ENCODE measurements at places on chromosomes 2 and 18.
A peak's percentile ranks its signal among the peaks of the same experiment; 100 is the strongest.

GRCh38 chr18:3262234-3263131, 550 bp downstream of the MYL12B start:
- no peak for DNase-seq

- no peak for DNase-seq
Observed at GRCh38 chr2:118151831-118152230, 63.6 kb downstream of the INSIG2 start.

DNA sequence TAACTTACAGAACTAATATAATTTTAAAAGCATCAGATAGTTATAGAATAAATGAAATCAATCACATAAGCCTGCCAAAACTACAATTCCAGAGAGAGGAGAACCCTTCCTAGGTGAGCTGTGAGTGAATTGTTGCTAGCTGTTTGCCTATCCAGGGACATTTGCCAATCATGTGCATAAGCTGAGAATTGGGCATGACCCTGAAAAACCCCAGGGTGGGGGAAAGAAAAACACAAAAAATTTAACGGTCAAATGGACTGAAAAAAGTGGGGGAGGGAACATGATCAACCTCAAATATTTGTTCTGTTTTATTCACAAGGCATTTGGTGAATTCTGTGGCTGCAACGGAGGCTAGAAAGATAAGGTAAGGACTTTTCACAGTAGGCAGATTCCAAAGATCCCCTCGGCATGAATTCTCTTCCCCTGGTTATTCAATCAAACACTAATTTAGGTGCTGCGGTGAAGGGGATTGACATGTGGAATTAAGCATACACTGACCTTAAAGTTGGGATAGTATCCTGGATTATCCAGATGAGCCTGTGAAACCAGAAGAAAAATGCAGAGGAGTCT, 203.9 kb upstream of the RGPD4 start:
- DNase-seq: peak; percentile 7

- no peak for DNase-seq
Observed at GRCh38 chr2:43285987-43286386, 59.6 kb upstream of the ZFP36L2 start.

DNA sequence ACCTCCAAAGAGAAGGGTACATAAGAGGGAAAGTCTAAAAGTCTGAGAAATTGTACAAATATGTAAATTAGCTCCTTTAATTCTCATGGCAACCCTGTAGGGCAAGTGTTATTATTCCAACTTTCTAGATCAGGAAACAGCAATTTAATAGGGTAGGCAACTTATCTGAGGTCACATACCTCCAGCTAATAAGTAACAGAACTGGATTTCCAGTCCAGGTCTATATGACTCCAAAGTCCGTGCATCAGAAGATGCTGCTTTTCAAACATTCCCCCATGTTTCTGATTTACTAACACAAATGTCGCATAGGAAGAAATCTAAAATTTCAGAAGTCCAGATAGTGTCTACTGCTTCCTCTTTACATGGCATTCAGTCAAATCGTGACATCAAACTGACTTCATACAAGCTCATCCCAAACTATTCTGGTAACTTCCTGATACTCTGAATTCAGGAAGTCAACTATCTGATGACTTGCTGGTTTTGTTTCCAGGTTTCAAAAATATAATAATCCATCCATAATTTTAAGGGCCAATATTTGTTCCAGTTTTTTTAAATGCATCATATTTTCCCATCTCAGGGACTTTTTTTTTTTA, 419.3 kb upstream of the ACVR2A start:
- DNase-seq: no peak

DNA sequence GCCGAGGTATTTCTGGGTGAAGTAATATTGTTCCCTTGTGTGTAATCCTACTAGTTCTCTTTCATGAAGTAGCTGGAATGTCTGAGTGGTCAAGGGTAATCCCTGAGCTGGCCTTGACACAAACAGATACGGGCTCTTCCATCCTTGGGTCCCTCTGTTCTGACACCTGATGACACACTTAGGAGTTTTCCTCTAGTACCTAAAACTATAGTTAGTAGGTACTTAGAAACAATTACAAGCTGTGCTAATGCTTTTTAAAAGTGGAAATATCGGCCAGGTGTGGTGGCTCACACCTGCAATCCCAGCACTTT, 59.2 kb upstream of the IL1R1 start:
- no peak for DNase-seq

DNA sequence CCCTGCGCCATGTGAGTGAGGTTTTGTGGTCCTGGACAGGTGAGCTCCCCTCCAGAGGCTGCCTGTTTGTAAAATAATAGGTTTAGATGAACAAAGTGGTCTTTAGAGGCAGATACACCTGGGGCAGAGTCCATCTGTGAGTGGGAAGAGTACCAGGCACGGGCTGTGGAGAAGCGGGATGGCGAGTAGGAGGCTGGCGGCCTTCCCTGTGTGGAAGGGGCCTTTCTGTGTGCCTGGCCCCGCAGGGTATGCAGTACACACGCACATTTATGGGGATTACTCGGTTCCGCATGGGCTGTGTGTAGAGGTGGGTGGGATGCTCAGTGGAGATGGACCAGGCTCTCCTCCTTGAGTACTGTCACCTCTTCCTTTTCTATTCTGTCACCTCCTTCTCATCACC, 64.1 kb downstream of the AGAP1 start:
- DNase-seq: no peak

- peak; percentile 31 for DNase-seq
Observed at GRCh38 chr18:74652392-74652988, 54.8 kb downstream of the ZNF407 start.

DNA sequence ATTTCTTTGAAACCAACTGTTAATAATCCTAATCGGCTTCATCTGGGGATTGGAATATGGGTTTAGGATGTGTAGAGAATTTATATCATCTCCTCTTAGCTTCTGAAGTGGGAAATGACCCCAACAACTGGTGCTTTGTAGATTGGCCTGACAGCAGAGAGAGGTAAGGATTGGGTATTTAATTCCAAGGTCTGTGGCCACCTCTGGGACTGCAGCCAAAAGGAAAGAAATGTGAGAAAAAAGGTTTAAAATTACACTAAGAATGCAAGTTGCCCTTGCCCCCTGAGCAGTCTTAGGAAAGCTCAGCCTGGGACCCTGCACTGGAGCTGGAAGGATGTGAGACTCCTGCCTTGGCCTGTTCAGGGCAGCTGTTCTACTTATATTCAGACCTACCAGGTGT, 157.1 kb downstream of the FTCDNL1 start:
- no peak for DNase-seq

- DNase-seq: no peak
Observed at GRCh38 chr2:187187519-187187918, 260.5 kb downstream of the CALCRL start.

- peak; percentile 99 for DNase-seq
Observed at GRCh38 chr2:28274911-28275685, 117.6 kb upstream of the FOSL2 start.

DNA sequence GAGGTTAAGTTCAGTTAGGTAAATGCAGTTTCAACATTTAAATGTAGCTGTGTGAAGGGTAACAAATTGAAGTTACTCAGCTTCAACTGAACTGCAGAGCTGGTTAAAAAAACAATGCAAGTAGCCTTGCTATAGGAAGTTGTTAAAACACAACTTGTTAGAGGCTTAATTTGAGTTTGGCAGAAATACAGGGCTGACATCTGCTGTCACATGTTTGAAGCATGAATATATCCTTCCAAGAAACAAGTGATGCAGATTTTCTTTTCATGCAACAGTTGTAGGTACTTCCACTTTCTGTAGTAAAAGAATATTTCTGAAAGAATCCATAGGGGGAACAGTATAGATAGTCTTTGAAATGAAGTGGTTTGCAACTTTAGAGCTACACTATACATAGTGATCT, 208.7 kb upstream of the RASGRP3 start:
- peak; percentile 51 for DNase-seq

GRCh38 chr2:12557688-12558087, 159.0 kb upstream of the TRIB2 start:
- DNase-seq: no peak

GRCh38 chr2:239647052-239647819, 246.4 kb upstream of the HDAC4 start:
- no peak for DNase-seq

DNA sequence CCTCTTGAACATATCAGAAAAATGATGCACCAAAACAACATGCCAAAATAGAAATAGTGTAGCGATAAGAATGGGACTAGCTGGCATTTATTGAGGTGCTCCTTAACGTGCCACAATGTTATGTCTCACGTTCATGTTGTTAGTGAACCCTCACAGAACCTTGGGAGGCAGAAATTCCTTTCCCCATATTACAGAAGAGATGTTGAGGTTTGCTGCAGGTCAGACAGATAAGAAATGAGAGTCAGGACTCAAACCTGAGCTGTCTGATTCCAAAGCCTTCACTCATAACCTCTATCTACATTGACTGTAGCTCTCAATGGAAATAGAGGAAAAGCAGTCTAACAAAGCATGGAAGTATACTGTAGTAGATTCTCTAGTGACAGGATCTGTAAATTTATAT, 163.3 kb upstream of the STK17B start:
- DNase-seq: no peak

DNA sequence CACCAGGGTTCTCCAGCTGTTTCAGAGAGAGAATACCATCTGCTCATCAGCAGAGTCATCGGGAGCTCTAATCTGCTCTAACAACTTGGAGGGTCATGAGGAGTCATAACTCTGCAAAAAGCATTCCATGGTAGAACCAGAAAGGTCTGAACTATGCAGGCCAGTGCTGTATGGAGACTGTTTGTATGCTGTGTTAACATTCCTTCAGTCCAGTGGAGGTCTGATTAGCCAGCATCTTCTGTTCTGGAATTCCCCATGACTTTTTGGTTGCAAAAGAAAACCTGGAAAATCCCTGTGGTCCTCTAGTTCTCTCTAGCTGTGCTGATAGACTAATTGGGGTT, 9.4 kb upstream of the ITGB6 start:
- peak; percentile 95 for DNase-seq

DNA sequence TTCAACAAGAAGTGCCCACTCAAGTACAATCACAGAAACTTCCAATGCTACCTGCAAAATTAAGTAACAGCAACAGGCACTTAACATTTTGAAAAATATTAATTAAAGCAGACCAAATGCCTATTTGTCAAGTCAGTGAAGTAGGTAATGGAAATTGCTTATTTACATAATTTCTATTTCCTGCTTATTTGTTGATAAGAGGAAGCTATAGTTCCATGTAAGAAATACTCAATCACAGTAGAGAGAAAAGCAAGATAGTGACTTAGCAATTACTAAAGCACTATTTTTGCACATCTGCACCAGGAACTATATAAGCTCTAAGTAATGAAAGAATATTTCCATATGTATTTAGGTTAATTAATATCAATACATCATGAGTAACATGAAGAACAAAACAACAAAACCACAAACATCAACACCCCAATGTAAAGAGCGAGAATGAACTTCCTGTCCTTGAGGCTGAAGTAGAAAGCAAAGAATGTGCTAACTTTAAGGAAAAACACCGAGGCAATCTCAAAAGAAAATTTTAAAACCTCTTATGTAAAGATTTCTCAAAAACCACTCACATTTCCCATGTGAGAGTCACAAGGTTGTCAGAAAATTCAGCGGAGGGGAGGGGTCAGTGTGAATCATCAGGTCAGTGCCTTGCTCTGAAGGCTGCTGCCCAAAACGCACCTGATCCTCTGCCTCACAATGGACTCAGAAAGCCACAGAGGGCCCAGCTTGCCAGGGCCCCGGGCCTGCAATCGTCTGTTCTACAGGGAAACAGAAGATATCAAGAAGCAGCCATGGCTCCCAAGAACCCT, 12.5 kb downstream of the NPC1 start:
- peak; percentile 61 for DNase-seq

- DNase-seq: no peak
Observed at GRCh38 chr2:73203055-73203681, 794 bp downstream of the NOTO start.

- DNase-seq: no peak
Observed at GRCh38 chr2:168751104-168751740, 51.2 kb upstream of the NOSTRIN start.

DNA sequence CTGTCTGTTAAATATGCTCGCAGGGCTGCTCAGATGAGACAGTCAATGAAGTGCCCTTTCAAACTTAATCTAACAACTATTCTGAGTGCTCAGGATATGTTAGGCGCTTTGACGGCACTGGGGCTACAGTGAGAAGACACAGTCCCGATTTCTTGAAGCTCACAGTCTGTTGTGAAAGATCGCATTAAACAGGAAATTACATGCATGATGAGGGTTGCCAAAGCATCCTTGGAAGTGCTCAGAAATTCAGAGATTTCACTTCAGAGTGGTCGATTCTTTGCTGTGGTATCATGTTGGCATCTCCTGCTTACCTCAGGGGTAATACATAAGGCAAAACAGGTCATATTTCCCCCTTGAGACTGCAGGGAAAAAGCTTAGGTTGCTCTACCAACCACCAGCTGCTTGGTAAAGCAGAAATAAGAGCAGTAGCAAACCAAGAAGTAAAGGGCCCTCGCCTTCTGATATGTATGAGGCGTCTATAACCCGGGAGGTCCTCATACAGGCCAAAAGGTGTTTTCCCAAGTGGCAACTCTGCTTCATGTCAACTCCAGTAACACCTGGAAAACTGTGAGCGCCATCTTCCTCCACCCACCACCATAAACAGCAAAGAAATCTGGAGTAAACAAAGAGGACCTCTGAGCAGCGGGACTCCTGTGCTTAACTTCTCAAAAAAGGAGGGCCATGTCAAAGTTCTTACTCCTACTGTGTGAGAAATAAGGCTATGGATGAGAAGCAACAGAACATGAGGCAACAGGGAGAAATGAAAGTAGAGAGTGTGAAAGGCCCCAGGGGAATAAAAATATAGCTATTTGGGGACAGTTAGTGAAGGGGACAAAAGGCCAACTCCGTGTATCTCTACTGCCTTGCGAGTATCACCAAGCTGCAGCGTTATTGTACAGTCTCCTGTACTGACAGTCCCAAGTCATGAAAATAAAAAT, 79.3 kb downstream of the CLHC1 start:
- DNase-seq: no peak

DNA sequence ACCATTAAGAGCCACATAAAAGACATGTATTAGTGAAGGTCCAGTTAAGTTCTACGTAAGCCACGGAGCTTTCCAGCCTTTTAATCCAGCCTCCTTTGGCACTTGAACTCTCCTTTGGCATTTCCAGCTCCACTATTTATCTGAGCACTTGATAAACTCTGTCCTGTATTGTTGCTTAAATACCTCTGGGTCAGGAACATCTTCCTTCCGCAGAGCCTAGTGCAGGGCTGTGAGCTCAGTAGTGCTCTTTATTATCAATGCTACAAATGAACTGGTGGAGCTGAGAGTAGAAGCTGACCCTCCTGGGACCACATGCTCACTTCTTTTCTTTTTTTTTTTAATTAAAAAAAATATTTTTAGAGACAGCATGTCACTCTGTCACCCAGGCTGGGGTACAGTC, 4.9 kb downstream of the STPG4 start:
- no peak for DNase-seq

DNA sequence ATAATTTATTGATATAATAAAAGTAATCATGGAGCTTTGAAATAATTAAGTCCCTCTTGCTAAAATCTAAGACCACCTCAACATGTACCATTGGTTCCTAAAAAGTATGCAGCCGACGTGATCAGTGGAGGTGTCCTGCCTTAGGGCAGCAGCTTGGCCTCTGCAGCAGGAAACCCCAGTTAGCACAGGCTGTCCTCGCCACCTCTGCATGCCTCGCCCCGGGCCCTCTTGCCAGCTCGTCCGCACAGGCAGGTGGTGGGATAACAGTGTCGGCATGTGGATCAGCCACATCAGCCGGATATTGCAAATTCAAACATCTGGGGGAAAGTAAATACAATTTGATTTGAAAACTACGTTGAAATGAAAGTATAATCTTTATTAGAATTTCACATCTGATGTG, 22.9 kb downstream of the COA5 start:
- DNase-seq: no peak
